ENCODE measurements at places on chromosomes 13 and 19.

GRCh38 chr19:29375429-29376119 lies 150.2 kb upstream of the VSTM2B start:
- no peak for DNase-seq

GRCh38 chr13:24006520-24007248 lies 109.4 kb upstream of the C1QTNF9B start:
- no peak for DNase-seq

DNA sequence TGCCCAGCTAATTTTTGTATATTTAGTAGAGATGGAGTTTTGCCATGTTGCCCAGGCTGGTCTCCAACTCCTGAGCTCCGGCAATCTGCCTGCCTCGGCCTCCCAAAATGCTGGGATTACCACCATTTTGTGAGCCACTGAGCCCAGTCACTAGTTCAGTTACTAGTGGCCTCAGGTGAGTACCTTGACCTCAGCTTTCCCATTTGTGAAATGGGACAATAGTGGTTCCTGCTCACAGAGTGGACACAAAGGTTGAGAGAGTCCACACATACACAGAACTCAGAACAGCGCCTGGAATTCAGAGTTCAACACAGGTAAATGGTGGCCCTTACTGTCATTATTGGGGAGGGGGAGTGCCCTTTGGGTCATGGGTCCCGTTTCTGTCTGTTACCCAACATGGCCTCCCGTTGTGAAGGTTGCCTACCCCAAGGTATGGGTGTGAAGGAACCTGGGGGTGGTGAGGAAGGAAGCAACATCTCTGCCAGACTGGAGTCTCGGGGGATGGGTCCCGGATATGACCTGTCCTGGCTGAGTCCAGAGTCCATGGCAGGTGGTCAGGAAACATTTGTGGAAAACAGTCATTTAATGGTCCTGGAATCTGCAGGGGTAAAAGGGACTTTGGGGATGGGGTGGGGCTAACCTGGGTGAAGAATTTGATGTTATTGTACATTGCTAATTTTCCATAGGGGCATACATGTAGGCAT lies 11.7 kb upstream of the IRGC start:
- DNase-seq: no peak

GRCh38 chr19:53977429-53977990 lies 13.9 kb upstream of the CACNG6 start:
- DNase-seq: no peak

GRCh38 chr19:3084943-3085342 lies 9.2 kb upstream of the GNA11 start:
- no peak for DNase-seq

DNA sequence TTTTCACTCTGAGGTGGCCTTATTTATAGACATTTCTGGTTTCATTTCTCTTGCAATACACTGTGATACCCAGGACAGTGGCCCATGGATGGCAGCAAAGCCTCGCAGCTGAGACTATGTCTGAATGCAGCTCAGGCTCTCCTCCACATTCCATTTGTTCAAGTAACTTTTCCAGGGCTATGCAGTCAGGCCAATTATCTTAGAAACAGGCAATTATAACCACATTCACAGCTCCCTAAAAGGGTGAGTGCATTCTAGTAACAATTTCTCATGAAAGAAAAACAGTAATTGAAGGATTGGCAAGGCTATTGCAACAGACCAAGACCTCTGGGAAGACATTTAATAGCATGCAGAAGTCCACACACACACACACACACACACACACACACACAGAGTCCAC lies 264.0 kb downstream of the TBC1D4 start:
- DNase-seq: no peak

All from 8988T (cell line).